ENCODE measurements at places on chromosomes 1 and 21.
A peak's percentile ranks its signal among the peaks of the same experiment; 100 is the strongest.

DNA sequence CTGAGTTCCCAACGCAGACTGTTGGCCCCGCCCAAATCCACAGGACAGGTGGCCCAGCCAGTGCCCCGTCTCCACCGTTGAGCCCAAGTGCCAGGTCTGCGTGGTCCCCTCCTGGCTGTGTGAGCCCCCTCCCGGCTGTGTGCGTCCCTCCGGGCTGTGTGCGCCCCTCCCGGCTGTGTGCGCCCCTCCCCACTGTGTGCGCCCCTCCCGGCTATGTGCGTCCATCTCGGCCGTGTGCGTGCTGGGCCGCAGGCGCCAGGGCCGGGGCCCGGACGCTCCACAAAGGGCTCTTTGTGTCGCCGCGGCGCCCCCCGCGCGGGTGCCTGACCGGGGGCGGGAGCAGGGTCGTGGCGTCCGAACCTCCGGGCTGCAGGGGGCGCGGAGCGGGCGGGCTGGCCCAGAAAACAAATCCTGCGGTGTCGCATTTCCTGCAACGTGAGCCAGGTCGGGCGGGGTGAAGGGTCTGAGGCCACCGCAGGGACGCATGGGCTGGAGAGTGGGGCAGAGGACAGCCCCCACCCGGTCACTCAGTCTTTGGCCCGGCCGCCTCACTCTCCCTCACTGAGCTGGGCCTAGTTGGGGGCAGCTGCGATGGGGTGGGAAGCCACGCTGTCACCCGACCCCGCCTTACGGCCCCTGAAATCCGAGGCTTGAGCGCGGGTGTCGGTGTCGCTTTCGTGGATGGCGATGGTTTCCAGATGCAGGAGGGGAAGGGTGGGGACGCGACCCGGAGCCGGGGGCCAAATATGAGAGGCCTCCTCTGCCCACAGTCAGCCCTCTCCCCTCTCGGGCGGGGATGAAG lies 18.8 kb downstream of the TNFRSF25 start:
- H3K4me1 ChIP-seq, result no peaks in the 10 kb centered on the region
- no peak overlapping the region for H3K4me3 ChIP-seq
- DNase-seq, result no peak
- no peaks in the 10 kb centered on the region for H3K36me3 ChIP-seq
- H3K27me3 ChIP-seq, result peaks cover 77% of the 10 kb centered on the region
- no peak overlapping the region for H3K27ac ChIP-seq

DNA sequence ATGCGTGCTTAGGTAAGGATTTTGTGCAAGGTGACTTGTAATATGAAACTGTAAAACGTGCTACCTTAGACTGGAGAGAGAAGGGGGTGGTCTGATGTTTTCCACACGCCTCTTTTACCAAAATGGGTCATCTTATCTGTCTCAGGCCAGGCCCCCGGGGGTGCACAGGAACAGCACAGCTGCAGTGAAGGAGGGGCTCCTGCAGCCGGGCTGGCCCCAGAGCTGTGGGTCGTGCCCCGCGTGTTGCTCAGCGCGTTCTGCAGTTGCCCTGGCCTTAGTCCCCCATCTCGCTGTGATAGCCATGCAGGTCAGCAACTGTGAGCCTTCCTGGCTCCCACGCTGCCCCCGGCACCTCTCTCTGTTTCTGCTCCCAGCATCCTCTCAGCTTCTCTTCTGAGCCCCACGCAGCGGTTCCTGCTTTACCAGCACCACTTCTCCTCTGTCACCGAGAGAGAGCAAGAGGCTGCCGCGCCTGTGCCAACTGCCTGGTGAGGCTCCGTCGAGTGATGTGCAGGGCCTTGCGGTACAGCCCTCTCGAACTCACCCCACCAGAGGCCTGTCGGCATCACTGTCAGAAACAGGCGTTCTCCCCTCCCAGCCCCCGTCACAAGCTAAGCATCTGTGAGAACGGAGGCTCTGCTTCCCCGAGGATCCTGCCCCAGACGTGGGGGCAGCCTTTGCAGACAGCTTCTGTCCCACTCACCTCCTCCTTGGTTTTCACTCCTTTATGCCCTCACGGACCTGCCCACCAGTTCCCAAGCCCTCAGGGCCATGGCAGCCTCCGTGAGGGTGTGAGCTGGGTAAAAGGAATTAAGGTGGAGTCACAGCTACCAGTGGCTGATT lies 73.3 kb downstream of the ADARB1 start:
- no peak overlapping the region for H3K4me3 ChIP-seq
- H3K4me1 ChIP-seq, result no peaks in the 10 kb centered on the region
- peaks cover 98% of the 10 kb centered on the region for H3K27me3 ChIP-seq
- no peak overlapping the region for H3K27ac ChIP-seq

- H3K36me3 ChIP-seq, result no peaks in the 10 kb centered on the region
- no peak for DNase-seq
- H3K4me3 ChIP-seq, result no peak overlapping the region
- no peaks in the 10 kb centered on the region for H3K27me3 ChIP-seq
These were observed 51.8 kb downstream of the ANGPTL1 start for GRCh38 chr1:178819123-178819522.

DNA sequence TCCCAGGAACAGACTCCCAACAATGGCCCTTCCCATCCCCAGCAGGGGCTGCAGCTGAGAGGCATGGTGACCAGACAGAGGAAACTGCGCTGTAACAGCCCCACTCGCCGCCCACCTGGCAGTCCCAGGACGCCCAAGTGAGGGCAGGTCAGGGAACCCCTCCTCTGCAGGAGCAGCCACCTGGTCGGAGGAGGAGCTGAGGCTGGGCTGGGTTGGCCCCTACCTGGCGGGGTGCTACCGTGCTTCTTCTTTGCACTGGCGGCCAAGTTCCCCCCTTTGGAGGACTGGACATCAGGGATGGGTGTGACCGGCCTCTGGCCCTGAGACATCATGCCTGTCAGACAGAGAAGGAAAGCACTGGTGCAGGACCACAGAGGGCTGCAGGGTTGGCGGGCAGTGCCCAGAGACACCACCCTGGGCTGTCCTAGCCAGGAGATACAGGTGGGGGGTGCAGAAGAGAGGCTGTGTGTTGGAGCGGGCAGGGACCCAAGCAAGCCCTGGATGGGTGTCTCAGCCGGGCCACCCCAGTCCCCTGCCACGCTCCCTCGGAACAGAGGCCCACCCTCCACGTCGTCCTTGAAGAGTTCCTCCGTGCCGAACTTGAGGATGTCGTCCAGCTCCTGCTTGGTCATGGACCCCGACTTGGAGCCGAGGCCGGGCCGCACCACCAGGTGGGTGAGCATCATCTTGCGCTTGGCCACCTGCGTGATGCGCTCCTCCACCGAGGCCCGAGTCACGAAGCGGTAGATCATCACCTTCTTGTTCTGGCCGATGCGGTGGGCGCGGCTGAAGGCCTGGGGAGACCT lies 51.6 kb downstream of the CHD5 start:
- peaks cover 86% of the 10 kb centered on the region for H3K27me3 ChIP-seq
- no peak overlapping the region for H3K27ac ChIP-seq
- DNase-seq, result no peak
- H3K4me1 ChIP-seq, result peaks cover 5% of the 10 kb centered on the region
- no peaks in the 10 kb centered on the region for H3K36me3 ChIP-seq

DNA sequence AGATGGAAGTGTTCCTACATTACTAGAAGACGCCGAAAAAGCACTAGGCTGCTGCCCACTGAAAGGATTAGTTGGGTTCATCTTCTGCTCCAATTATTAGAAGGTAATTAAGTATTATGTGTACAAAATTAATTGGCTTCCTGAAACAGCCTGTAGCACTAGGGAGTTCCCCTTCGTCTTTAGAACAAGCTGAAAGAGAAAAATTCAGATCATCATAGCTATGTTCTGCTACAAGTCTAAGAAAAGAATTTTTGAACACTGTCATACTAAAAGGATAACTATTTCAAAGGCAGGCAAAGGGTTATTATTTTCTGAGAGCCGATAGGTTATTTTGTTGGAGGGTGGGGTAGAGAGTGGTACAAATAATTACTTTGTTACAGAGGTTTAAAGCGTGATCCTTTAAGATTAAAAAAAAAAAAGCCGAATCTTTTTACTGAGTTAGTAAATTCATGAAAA lies at the start of gene MCM3AP:
TSS of gene MCM3AP (minus strand) at position 406 of the 456 bp plus-strand sequence. CDS start at position 81, 325 bp downstream.
- DNase-seq, result no peak
- peak within 1 kb of the TSS; percentile 78 for H3K27ac ChIP-seq
- H3K4me3 ChIP-seq, result peak within 1 kb of the TSS; percentile 73
- peaks cover 7% of the 10 kb centered on the region for H3K36me3 ChIP-seq
- H3K27me3 ChIP-seq, result no peaks in the 10 kb centered on the region

DNA sequence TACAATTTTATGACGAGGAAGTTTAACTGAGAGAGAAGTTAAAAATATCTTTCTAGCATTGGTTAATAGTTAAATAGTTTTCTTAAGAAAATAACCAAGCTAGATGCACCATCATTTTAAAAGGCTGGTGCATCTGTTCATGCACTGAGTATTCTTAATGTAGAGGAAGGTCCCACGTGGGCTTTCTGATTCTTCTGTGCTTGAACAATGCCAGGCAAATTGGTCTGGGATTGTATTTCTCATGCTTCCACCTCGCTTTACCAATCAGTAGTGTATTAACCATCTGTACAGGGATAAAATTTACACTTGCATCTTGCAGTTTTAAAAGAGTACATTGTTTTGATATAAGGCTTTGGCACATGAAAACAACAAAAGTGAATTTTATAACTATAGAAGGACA lies 47.4 kb upstream of the MTF2 start:
- peaks cover 24% of the 10 kb centered on the region for H3K4me1 ChIP-seq
- no peak for DNase-seq
- H3K36me3 ChIP-seq, result no peaks in the 10 kb centered on the region
- H3K27me3 ChIP-seq, result no peaks in the 10 kb centered on the region
- no peak overlapping the region for H3K27ac ChIP-seq

DNA sequence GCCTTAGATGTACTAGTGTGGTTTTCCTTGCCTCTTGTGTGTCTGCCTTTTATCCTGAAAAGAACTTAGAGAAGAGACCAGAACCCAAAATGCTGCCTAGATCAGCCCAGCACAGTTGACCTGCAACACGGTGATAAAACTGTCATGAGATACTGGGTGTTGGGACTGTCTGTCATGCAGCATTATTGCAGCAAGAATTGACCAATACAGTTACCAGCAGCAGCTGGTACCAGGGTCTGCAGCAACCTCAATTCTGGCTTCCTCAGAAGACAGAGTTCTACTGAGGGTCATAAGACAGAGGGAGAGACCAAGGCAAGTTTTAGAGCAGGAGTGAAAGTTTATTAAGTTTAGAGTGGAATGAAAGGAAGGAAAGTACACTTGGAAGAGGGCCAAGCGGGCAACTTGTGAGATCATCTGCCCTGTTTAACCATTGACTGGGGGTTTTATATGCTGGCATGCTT lies 182.0 kb downstream of the DYRK1A start:
- no peaks in the 10 kb centered on the region for H3K4me1 ChIP-seq
- H3K27me3 ChIP-seq, result no peaks in the 10 kb centered on the region
- H3K36me3 ChIP-seq, result no peaks in the 10 kb centered on the region
- no peak overlapping the region for H3K4me3 ChIP-seq

DNA sequence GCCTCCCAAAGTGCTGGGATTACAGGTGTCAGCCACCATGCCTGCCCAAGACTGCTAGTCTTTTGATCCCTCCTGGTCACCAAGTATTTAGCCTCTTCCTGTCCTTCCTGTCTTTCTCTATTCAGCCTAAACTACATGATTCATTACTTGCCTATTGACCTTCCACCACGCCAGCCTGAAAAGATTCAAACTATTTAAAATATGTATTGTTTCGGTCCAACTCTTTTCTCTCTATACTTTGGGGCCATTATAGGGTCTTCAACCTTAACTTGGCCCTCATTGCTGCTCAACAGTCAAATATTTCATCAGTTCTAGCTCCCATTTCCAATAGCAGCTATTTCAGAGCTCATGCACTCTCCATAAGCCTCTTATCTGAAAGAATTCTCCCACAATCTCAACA lies 153.0 kb downstream of the TNFSF18 start:
- peaks cover 31% of the 10 kb centered on the region for H3K4me1 ChIP-seq
- H3K27ac ChIP-seq, result no peak overlapping the region
- H3K36me3 ChIP-seq, result no peaks in the 10 kb centered on the region
- DNase-seq, result no peak

GRCh38 chr1:167983797-167984420 lies 47.0 kb upstream of the MPC2 start:
- H3K4me3 ChIP-seq, result no peak overlapping the region
- H3K27ac ChIP-seq, result no peak overlapping the region
- H3K36me3 ChIP-seq, result no peaks in the 10 kb centered on the region
- no peaks in the 10 kb centered on the region for H3K4me1 ChIP-seq
- H3K27me3 ChIP-seq, result no peaks in the 10 kb centered on the region

DNA sequence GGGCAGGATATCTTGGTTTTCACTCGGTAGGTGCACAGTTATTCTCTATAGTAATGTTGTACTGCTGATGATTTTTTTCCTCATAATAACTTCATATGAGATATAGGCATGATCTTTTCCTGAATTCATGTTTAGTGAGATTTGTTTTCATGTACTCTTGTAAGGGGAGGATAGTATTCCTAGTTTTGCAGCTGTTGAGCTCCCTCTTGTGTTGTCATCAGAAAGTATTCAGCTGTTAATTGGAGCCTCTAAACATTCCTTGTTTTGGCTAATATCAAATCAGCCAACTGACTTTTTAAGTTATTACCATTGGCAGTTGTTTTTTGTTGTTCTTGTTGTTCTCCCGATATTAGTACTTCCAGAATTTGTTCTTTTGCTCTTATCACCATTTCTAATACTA lies 24.4 kb downstream of the OR10R2 start:
- H3K27me3 ChIP-seq, result no peaks in the 10 kb centered on the region
- DNase-seq, result peak; percentile 42
- H3K4me1 ChIP-seq, result no peaks in the 10 kb centered on the region
- no peak overlapping the region for H3K27ac ChIP-seq
- no peaks in the 10 kb centered on the region for H3K36me3 ChIP-seq
- no peak overlapping the region for H3K4me3 ChIP-seq

GRCh38 chr1:109253803-109254620 lies 4.7 kb downstream of the CELSR2 start:
- H3K36me3 ChIP-seq, result no peaks in the 10 kb centered on the region
- H3K27me3 ChIP-seq, result no peaks in the 10 kb centered on the region
- H3K4me1 ChIP-seq, result no peaks in the 10 kb centered on the region
- DNase-seq, result no peak

DNA sequence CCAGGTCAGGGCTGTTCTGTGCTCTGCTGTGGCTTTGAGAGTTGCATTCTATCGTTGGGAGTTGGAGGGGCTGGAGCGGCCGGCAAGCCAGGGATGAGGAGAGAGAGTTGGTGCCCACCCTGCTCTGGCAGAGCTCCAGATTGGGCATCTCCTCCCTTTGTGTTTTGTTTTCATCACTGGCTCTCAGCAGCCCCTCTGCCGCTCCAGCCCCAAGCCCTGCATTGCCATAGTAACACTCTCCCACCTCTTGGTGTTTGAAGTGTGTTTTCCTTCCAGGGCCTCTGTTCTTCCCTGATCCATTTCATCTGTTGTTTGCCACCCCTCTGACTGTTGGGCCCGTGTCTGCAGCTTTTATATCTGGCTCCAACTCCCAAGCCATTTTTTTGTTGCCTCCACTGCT lies 152.7 kb downstream of the URB2 start:
- H3K27me3 ChIP-seq, result no peaks in the 10 kb centered on the region
- H3K27ac ChIP-seq, result no peak overlapping the region
- H3K4me1 ChIP-seq, result no peaks in the 10 kb centered on the region
- no peak for DNase-seq
- H3K36me3 ChIP-seq, result no peaks in the 10 kb centered on the region

Data from MM.1S (cell line).